DMS79 treated with DMSO at 0.1 percent for 48 hours (cell line): ENCODE measurements at places on chromosomes 12 and 14.

GRCh38 chr12:26555139-26555538 is 277.9 kb downstream of the ITPR2 start:
- no peak for DNase-seq

GRCh38 chr14:26528415-26529182 is 69.2 kb downstream of the NOVA1 start:
- DNase-seq, result no peak

DNA sequence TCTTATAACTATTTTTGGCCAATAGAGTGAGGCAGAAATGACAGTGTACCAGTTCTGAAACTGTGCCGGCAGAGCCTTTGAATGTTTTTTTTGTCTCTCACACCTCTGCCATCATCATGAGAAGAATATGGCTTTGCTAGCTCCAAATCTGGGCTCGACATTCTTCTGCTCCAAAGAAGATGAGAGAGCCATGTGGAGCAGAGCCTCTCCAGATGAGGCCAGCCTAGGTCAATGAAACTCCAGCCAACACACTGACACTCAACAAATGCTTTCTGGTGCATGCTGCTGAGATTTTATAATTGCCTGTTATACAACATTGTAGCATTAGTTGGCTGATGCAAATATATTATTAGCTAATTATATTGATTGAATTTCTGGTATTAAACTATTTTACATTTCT is 154.7 kb downstream of the SLC38A4 start:
- no peak for DNase-seq

- DNase-seq, result no peak
These were observed 8.9 kb downstream of the SOCS2 start for GRCh38 chr12:93581370-93581769.

DNA sequence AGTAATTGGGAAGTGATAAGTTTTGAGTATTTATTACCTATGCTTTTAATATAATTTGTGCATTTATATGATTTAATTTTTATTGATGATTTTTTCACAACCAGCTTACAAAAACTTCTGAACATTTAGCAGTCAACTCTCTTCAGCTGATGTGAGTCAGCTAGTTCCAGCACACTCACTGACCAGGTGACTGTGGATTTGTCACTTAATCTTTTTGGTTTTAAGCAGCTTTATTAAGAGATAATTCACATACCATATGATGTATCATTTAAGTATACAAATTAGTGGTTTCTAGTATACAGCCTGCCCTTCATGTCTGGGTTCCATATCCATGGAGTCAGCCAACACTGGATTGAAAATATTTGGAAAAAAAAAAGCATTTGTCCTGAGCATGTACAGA is 103.5 kb downstream of the SYNE2 start:
- DNase-seq, result no peak

DNA sequence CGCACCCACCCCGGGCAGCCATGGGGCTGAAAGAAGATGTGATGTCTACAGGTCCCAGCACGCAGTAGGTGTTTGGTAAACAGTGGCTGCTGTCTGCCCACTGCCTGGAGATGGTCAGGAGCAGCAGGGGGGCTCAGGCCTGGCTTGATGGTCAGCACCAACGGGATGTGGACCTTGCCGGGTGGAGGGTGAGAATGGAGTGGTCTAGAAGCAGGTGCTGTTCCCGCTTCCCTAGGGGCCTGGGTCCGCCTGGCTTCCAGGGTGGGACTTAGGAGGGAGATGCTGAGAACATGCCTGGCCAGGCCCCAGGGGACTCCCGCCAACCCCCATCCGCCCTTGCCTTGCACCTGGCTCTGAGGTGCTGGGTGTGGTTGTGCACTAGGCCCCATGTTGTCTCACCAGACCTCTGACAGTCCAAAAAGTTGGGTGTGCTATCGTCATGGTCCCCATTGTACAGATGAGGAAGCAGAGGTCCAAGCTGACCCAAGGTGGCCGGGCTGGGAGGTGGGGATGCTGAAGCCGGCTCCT is 12.9 kb downstream of the FAM222A start:
- no peak for DNase-seq

GRCh38 chr12:922285-922684 is 27.2 kb downstream of the RAD52 start:
- DNase-seq, result no peak

DNA sequence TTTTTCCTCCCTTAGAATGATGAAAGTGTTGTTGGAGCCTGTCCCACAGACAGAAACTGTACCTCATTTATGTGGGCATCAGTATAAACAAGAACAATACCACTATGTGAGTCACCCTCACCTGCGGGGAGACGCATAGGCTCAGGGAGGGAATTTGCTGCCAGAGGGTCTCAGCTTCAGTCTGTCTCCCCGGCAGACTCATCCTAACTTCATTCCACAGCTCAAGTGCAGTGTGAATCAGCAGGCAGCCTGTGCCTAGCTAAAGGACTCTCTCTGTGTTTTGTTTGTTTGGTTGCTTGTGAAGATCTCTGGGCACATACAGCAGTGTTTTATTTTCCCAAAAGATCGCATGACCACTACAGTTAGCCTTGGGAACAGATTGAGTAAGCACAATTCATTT is 98.9 kb downstream of the PRKCH start:
- no peak for DNase-seq

DNA sequence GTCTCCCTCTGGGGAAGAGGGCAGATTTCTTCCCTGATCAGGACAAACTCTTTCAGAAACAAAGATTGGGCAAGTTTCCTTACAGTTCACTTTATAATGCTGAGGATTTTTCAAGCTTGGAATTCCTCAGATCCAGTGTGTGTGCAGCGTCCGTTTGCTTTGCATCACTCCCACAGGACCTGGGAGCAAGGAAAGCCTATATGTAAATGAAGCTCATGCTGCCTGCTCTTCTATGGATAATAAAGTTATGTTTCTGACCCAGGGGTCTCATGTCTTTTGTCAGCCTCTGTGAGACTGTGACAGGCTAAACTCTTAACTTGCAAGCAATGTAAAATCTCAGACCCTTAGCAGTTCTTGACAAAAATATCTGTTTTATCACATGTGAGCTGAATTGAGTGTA is 41.6 kb downstream of the TRHDE start:
- no peak for DNase-seq
